ENCODE measurements at places on chromosomes 4 and X.

- no peak for DNase-seq
These were observed 43.5 kb upstream of the SLC25A31 start for GRCh38 chr4:127686658-127687057.

GRCh38 chrX:37686369-37686995 lies 891 bp downstream of the XK start:
- DNase-seq, result no peak

GRCh38 chr4:156568484-156568883 lies 403.1 kb downstream of the PDGFC start:
- DNase-seq, result no peak

DNA sequence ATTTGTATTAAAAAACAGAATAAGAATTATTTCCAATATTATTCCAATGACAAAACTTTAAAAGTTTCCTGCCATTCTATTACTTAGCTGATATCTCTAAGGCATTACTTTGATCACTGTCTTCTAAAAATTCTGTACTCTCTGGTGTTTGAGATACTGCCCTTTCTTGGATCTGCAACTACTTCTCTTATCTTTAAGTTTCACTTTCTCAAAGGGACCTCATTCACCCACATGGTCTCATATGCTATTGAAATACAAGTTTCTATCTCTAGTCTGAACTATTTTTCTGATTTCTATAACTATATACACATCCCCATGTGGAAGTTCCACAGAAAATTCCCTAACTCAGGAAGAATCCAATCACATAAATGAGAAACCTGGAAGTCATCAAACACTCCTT lies 22.2 kb downstream of the TMPRSS11E start:
- no peak for DNase-seq

- no peak for DNase-seq
These were observed 77.7 kb downstream of the NFKB1 start for GRCh38 chr4:102578819-102579218.

DNA sequence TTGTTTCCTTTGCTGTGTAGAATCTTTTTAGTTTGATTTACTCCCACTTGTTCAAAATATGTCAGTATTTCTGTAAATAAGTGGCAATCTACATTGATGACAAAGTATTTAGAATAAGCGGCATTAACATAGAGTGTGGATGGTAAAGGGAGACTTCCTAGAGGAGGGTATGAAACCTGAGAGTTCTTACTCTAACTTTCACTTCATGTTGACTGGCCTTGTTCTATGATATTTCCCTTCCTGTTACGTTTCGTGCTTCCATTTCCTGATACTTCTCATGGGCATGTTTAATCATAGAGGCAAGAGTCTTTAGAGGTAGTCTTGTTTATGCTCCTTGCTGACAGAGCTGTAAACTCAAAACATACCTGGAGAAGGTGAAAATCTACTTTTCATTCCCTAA lies 408.9 kb downstream of the GLUD2 start:
- DNase-seq, result no peak

GRCh38 chr4:20813700-20814099 lies 113.4 kb downstream of the PACRGL start:
- no peak for DNase-seq

- no peak for DNase-seq
These were observed 9.8 kb upstream of the TMEM185A start for GRCh38 chrX:149641432-149641831.

DNA sequence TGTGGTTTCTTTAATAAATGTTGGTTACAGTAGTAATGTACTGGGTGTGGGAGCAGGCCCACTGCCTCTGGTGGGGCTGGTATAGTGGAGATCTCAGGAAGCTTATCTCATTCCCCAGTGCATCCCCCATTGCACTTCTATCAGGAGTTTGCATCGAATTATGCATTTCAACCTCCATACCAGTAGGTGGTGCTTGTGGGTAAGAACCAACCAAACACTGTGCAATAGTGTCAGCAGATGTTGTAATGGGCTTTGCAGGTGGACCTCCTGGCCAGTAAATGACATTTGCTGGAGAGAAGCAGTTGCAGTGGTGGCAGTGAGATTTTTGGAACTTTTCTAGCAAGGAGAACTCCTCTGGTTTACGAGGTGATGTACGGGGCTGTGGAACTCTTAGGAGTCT lies 150.6 kb downstream of the POU3F4 start:
- no peak for DNase-seq

DNA sequence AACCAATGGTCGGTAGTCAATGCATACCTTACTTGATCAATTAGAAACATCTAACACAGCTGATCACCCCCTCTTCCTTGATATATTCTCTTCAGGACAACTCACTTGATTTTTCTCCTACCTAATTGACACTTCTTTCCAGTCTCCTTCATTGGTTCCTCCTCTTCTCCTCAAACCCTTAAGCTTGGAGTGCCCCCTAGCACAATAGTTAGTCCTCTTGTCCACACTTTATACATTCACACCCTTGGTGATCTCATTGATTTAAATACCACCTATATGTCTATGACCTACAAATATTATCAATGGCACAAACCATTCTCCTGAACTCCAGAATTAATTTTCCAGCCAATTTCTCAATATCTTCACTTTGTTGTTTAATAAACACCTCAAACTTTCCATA lies 724.0 kb downstream of the ADGRL3 start:
- no peak for DNase-seq
